ENCODE measurements at places on chromosomes 5 and 9.

- no peak for DNase-seq
These were observed 957 bp upstream of the HBEGF start for GRCh38 chr5:140347360-140347759.

DNA sequence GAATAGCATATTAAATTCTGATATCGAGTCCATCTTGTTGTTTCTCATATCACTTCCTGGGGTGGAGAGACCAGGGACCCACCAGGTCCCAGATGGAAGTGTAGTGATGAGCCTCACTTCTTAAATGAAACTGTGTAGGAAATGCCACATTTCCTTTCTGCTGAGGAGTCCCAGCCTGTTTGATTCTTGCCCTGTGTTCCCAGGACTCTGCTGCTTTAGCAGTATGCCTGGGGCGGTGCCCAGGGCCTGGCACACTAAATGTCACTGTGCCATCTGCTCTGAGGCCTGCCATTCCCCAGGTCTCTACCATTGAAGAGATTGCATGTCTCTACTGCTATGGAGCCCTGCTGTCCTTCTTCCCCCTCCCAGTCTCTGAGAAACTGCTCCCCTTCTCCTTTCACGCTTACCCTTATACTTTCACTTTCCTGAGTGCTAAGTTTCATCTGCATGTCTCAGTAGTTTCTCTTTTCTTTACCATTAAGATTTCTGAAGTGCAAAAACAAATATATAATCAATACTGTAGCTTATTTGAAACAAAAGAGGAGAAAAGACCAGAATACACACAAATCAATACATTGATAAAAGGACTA lies 260.4 kb downstream of the GABRB2 start:
- no peak for DNase-seq

DNA sequence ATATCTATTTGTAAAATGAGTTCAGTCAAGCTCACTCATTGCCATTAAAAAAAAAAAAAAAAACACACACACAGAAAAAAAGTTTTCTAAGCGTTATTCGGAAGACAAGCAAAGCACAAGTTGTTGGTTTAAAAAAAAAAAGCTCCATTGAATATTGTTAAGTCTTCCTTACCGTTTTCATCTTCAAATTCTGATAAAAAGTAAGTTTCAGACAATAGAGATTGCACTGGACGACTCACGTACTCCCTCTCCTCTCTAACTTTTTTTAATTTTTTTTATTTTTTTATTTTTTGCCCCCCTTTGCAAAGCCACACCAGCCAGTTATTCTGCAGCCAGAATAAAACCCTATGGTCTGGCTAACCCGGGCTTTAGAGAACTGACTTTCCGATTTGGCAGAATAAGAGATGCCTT lies 544 bp downstream of the ADAMTS6 start:
- no peak for DNase-seq

GRCh38 chr5:132019857-132020555 lies 8.5 kb upstream of the ACSL6 start:
- DNase-seq = no peak

- no peak for DNase-seq
These were observed 2.6 kb downstream of the RNF44 start for GRCh38 chr5:176534640-176535039.

GRCh38 chr5:34866989-34867471 lies 28.1 kb downstream of the TTC23L start:
- DNase-seq = no peak

- DNase-seq = no peak
These were observed at the start of gene BSPRY for GRCh38 chr9:113349445-113350094. Gene BSPRY (plus strand): TSS chr9:113349541. CDS start chr9:113349580, 39 bp downstream.

DNA sequence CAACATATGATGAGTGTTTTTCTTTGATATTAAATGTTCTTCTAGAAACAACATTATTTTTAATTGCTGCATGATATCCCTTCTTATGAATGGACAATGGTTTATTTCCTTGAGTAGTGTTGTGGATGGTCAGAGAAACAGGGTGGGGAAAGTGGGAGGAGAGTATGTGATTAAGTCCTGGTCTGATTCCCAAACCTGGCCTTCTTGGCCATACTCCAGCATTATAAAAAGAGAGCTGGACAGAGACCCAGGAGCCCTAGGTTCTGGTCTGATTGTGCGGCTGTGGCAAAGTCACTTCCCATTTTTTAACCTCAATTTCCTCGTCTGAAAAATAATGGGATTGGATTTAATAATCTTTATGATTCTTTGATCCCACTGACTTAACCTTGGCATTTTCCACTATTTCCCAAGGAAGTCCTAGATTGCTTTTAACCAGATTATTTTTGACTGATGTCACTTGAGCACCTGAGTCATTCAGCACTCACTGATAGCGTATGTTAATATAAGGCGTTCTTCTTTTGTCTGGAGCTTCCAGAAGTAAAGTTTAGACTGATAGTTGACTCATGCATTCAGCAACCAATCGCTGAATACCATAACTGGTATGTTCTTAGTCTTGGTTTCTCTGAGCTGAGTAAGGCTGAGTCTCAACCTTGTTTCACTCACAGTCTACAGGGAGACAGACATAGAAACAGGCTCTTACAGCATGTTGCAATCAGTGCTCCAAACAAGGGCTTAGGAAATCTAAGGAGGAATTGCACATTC lies 26.2 kb downstream of the OSMR start:
- peak; percentile 98 for DNase-seq

GRCh38 chr5:32545102-32545800 lies 40.1 kb upstream of the SUB1 start:
- no peak for DNase-seq

- DNase-seq = no peak
These were observed 44.5 kb upstream of the CDH6 start for GRCh38 chr5:31148959-31149475.

GRCh38 chr5:40414922-40415321 lies 264.8 kb upstream of the PTGER4 start:
- no peak for DNase-seq

GRCh38 chr5:145180371-145180770 lies 654.8 kb downstream of the PRELID2 start:
- no peak for DNase-seq

- DNase-seq = peak; percentile 13
These were observed 137.1 kb upstream of the BASP1 start for GRCh38 chr5:17080361-17080760.

- no peak for DNase-seq
These were observed 27.9 kb downstream of the KDM4C start for GRCh38 chr9:6785682-6786081.

GRCh38 chr5:17680737-17681136 lies 46.5 kb downstream of the TAF11L14 start:
- DNase-seq = no peak

DNA sequence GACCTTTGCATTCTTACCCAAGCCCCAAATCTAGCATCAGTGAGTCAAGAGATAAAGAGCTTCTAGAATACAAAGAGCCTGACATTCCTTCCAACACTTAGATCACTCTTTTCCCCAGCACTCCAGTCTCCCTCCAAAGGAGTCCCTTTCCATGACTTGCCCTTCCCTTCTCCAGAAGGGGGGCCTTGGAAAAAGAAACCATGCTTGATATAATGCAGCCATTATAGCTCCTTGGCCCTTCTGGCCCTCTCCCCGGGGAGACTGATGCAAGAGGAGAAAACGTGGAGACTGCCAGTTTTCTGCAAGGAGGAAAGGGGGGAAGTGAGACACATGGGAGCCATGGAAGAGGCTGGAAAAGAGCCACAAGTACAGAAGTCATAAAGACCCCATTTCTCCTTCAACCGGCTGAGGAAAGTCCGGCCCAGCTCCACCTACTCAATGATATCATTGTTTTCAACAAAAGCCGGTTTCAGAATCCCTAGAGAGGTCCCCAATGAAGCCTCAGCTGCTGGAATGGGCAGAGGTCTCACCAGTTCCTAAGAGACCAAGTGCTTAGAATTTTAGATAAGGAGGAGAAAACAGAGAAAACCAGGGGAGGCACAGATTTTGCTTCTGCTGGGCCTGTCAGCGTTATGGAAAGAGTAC lies 29.0 kb downstream of the ADAM19 start:
- no peak for DNase-seq

- DNase-seq = no peak
These were observed 58.0 kb downstream of the TMEM215 start for GRCh38 chr9:32841314-32841713.

GRCh38 chr9:126521089-126521488 lies 92.6 kb upstream of the LMX1B start:
- DNase-seq = no peak

GRCh38 chr9:16720386-16720785 lies 150.1 kb downstream of the BNC2 start:
- DNase-seq = no peak

- DNase-seq = no peak
These were observed 7.5 kb downstream of the NDST1 start for GRCh38 chr5:150515446-150515845.

DNA sequence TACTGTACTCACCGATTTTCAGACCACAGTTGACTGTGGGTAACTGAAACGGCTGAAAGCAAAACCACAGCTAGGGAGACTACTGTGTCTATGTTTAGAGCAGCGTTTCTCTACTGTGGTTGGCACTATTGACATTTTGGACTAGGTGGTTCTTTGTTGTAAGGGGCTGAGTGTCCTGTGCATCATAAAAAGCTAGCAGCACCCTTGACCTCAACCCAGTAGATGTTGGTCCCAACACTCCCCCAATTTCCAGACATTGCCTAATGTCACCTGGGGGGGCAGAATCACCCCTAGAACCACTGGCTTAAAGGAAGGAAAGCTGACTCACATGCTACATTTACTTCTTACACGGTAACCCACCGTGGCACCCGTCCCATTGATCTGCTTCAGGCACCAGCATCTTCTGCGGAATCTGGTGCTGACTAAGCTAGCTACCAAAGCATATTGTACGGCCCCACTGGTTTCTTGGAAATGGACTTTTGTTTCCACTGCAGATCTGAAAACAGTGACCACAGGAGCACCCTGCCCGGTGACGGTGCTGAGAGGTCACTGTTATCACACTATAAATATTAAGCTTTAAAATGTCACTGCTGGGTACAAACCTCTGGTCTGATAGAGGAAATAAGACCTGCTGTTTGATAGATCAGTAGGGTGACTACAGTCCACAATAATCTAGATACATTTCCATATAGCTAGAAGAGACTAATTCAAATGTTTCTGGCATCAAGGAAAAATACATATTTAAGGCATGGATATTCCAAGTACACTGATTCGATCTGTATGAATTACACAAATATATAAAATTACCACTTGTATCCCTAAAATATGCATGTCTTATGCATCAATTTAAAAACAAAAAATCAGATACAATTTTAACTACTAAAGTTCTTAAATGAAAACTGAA lies 151.4 kb downstream of the HSD17B3 start:
- no peak for DNase-seq

DNA sequence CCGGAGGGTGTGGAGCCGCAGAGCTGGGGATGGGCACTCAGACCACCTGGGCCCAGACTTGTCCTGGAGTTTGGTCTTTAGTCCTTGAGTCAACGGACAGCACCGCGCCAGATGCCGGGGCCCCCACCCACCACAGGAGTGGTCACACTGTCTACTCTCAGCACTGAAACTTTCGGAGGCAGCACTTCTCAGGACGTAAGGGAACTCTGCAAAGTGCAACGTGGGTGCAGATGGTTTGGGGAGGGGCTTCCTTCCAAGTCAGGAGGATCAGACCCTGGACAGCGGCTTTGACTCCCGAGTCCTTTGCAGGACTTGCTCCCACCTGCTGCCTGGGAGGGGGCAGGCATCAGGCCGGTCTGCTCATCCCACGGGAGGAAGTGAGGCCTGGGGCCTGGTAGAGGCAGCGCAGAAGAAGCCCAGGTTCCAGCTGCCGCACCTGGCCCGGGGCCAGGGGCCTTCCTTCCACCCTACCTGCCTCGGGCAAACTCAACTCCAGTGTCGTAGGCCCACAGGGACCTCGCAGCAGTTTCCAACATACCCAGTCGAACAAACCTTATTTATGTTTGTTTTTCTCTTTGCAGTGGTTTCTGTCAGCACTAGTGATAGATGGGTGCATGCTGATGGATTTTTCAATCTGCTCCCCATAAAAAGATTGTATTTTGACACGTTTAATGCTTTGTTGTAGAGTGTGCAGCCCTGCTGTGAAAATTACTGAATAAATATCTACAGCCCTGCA lies 149.8 kb upstream of the PPP1R26 start:
- no peak for DNase-seq

DNA sequence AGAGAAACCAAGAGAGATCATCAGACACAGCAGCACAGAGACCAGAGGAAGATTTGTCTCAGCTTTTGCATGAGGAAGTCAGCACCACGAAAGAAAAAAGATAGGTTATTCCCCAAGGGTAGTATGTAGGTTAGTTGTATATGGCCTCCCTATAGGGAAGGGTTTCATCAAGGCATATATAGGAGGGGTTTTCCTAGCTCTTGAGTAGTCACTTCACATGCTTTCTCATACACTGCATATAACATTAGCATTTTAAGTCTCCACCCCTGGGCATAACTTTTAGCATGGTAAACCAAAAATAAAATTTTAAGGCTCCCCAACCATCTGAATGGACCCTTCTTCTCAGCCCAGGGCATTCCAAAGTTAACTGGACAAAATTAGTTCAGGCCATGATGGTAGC lies 1571.6 kb upstream of the ACO1 start:
- no peak for DNase-seq

- no peak for DNase-seq
These were observed 21.5 kb downstream of the GABBR2 start for GRCh38 chr9:98686961-98687855.

All from kidney capillary endothelial cell (primary cell).